ENCODE measurements at places on chromosomes 1 and 21.
A peak's percentile ranks its signal among the peaks of the same experiment; 100 is the strongest.

- no peak for DNase-seq
These were observed 4.6 kb downstream of the MYCL start for GRCh38 chr1:39896909-39897685.

DNA sequence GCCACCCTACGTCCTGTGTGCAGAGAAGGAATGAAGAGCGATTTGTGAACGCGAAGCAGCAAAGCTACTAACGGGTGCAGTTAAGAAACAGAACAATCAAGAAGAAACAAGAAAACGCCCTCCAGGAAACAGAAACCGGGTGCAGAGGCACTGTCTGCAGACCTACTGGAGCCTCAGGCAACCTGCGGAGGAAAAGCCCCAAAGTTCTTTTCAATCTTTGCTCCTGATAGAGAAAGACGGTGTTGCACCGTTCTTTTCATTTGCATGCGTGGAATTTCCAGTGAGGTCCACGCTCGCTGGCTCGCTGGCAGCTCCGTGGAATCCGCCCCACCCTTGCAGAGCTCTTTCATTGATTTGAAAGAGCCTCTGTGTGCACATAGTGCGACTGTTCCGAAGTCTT lies 37.0 kb upstream of the PDE9A start:
- DNase-seq: peak; percentile 45

- DNase-seq: no peak
These were observed 6.5 kb upstream of the IBA57 start for GRCh38 chr1:228159008-228159665.

GRCh38 chr1:46021046-46021996 lies 111.1 kb downstream of the PIK3R3 start:
- no peak for DNase-seq

DNA sequence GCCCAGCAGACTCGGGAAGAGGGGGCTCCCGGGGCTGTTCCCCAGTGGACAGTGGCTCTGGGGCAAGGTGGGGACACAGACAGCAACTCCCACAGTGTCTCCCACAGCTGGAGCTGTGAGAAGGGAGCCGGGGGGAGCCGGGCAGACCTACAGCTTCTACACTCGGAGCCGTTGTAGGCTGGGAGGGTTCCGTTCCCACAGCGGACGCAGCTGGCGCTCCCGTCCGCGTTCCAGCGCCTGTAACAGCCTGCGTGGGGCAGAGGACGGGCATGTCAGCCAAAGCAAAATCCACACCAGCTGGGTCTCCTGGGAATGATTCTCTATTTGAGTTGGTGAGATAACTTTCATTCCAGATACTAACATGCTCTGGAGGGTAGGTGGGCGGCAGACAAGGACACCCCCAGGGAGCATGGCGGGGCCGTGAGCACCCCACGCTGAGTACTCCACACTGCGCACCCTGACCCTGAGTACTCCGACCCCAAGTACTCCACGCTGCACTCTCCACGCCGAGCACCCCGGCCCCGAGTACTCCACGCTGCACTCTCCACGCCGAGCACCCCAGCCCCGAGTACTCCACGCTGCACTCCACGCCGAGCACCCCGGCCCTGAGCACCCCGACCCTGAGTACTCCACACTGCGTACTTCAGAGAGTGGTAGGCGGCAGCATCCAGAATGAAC lies 13.4 kb upstream of the RNF223 start:
- no peak for DNase-seq

GRCh38 chr1:182996816-182997215 lies 26.4 kb upstream of the LAMC1 start:
- DNase-seq: peak; percentile 41

GRCh38 chr1:203544978-203545816 lies 51.2 kb downstream of the OPTC start:
- no peak for DNase-seq

- DNase-seq: peak; percentile 65
These were observed 12.9 kb upstream of the IL19 start for GRCh38 chr1:206757524-206758266.

DNA sequence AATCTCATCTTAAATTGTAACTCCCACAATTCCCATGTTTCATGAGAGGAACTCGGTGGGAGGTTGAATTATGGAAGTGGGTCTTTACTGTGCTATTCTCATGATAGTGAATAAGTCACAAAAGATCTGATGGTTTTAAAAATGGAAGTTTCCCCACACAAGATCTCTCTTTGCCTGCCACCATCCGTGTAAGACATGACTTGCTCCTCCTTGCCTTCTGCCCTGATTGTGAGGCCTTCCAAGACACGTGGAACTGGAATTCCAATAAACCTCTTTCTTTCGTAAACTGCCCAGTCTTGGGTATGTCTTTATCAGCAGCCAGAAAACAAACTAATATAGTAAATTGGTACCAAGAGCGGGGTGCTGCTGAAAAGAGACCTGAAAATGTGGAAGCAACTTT lies 761.6 kb upstream of the RGS18 start:
- no peak for DNase-seq

- no peak for DNase-seq
These were observed 4.2 kb downstream of the THEMIS2 start for GRCh38 chr1:27876341-27877114.

- DNase-seq: no peak
These were observed 95.9 kb downstream of the SPSB1 start for GRCh38 chr1:9388335-9389180.

DNA sequence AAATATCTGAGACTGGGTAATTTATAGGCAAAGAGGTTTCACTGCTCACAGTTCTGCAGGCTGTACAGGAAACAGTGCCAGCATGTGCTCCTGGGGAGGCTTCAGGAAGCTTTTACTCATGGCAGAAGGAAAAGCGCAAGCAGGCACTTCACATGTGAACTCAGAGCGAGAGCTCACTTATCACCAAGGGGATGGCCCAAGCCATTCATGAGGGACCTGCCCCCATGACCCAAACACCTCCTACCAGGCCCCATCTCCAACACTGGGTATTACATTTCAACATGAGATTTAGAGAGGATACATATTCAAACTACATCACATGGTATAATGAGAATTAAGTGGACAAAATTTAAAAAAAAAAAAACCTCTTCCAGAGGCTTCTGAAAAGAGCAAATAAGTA lies 13.7 kb downstream of the WASF2 start:
- DNase-seq: no peak

DNA sequence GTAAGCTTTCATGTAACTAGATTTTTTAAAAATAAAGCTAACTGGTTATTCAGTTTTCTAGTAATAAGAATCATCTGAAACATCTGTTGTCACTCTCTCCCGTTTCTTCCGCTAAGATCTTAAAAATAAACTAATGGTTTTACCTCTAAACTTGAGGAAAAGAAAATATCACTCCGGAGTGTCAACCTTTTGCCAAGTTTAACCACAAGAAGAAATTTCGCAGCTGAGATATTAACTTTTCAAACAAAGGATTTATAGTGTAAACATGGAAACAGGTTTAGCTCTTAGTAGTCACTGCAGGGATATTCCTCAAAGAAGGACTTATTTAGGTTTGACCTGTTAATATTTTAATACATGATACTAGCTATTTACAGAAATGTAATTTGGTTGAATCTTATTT lies 954.9 kb downstream of the ADGRL2 start:
- DNase-seq: no peak

GRCh38 chr21:28256420-28256831 lies 736.3 kb downstream of the LTN1 start:
- DNase-seq: no peak

DNA sequence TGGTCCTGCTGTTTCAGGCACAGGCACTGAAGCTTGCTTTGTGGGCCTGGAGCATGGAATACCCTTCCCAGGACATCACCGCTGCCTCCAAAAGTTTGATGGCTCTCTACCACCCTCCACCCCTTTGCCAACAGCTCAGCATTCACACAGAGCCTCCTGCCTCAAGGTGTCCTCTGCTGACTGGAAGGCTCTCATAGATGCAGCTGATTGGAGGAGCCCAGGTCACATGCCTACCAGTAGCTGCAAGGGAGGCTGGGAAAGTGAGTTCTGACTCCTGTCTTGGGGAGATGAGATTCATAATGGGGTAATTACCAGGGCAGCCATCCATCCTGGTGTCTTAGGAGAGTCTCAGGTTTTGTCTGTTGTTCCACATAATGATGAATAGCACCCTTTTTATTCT lies 124.8 kb upstream of the GRIK3 start:
- peak; percentile 3 for DNase-seq

- peak; percentile 89 for DNase-seq
These were observed 31.7 kb upstream of the WNT4 start for GRCh38 chr1:22174446-22175220.

DNA sequence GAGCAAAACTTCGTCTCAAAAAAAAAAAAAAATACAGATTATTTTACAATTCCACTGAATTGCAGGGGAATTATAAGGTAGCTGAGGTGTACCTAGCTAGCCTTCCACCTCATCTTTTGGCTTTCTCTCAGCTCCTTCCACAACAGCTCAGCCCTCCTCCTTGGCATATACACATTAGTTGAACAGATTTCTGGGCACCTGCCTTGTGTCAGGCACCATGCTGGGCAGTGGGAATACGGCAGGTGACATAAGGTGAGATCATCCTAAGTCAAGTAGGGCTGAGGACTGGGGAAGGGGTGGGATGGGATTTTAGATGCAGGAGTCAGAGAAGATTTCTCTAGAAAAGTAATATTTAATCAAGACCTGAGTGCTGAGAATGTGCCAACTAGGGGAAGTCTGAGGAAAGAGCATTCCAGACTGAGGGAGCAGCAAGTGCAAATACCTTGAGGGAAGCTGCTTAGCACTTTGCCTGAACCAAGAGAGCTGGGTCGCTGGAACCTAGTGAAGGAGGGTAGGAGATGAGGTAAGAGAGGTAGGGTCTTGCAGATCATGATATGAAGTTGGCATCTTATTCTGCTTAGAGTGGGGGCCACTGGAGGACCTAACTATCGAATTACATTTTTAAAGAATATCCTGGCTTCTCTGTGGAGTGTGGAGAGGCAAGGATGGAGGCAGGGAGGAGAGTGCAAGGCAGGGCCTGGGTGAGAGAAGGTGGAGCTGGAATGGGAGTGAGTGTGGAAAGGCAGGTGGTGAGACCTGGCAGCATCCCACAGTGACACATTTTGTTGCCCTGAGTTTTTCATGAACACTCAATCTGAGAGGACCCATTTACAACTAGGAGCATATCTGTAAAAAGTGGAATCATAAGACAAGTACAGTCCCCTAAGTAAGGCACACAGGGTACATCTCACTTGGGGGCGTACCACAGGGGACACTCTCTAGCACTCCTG lies 28.2 kb downstream of the LAMC2 start:
- no peak for DNase-seq

GRCh38 chr1:45643321-45643720 lies 19.5 kb upstream of the CCDC17 start:
- DNase-seq: no peak

- DNase-seq: no peak
These were observed 80.7 kb downstream of the NID1 start for GRCh38 chr1:235984041-235984825.

- DNase-seq: peak; percentile 14
These were observed 85.2 kb downstream of the DENND1B start for GRCh38 chr1:197690074-197690473.

- DNase-seq: no peak
These were observed 36.4 kb downstream of the SLC2A7 start for GRCh38 chr1:8989821-8990220.

DNA sequence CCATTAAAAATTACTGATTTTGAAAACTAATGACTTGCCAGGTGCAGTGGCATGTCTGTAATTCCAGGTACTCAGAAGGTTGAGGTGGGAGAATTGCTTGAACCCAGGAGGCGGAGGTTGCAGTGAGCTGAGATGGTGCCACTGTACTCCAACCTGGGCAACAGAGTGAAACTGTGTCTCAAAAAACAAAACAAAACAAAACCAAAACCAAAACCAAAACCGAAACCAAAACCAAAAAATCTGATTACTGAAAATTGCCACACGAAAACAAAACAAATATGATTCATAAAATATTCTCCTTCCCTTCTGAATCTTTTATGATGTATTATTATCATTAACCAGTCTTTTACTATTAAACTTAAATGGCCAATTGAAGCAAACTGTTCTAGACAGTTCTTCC lies 74.1 kb downstream of the SERINC2 start:
- DNase-seq: no peak

- DNase-seq: peak; percentile 50
These were observed at the start of gene GNG4 for GRCh38 chr1:235649368-235650163. GNG4 (minus strand) TSS chr1:235649784; CDS start chr1:235583838, 65,946 bp downstream.

GRCh38 chr1:6130036-6130435 lies 50.1 kb downstream of the CHD5 start:
- DNase-seq: no peak

DNA sequence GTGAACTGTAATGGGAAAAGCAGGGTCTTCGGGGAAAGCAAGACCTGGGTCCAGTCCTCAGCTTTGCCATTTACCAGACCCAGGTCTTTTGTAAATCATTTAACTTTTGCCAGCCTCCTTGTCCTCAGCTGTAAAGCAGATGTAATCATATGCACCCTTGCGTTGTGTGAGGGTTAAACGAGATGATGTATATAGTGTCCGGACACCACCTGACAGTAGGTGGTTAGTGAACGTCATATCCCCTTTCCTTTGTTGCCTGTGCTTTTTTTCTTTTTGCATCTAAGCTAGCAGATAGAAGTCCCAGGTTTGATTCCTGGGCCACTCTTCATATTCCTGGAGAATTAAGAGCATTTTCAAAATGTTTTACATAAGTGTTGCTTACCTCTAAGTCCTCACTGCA lies 28.5 kb downstream of the IL12RB2 start:
- no peak for DNase-seq

GRCh38 chr1:193417945-193418744 lies 231.7 kb upstream of the B3GALT2 start:
- DNase-seq: peak; percentile 61
